ENCODE measurements at places on chromosomes 4 and X. TPM values are rescaled to one million over a fixed set of nuclear protein-coding genes. Genes with fewer than 3 reads are reported as not detected.

DNA sequence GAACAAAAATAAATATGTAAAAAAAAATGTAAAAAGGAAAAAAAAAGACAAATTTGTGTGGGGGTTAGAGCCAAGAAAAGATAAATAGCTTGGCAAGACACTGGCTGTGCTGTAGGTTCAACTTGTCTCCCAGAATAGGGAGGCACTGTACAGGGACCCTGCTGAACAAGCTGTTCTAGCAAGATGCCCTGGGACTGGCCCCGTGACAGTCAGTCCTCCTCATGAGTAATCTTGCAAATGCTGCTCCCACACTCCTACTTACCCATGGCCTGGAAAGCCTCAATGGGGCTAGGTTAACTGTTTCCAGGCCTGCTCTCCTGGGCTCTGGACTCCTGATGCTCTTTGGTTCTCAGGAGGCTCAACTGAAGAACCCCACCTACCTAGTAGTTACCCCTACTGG lies 106.8 kb downstream of the ATG4A start:
- peak; percentile 42 for DNase-seq

GRCh38 chr4:126705266-126705665 lies 927.5 kb upstream of the INTU start:
- DNase-seq: peak; percentile 41

GRCh38 chr4:76197971-76198410 lies 15.6 kb downstream of the SCARB2 start:
- DNase-seq: peak; percentile 73

DNA sequence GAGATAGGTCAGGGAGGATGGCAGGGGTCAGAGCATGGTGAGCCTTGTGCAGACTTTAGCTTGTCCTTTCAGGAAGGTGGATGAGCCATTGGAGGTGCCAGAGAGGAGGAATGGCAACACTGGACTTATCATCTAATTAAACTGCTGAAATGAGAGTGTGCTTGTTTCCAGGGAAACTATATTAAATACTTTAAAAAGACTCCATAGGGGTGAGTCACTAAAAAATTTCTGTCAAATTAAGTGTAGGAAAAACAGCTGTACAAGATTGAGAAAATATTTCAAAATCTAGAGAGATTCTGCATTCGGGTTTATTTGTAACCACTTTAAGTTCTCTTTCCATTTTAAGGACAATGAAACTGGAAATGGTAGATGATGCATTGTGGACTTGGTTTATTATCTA lies 11.4 kb downstream of the FRAS1 start:
- DNase-seq: peak; percentile 67

- DNase-seq: no peak
Measured at GRCh38 chrX:20181598-20182329, 40.1 kb upstream of the EIF1AX start.

DNA sequence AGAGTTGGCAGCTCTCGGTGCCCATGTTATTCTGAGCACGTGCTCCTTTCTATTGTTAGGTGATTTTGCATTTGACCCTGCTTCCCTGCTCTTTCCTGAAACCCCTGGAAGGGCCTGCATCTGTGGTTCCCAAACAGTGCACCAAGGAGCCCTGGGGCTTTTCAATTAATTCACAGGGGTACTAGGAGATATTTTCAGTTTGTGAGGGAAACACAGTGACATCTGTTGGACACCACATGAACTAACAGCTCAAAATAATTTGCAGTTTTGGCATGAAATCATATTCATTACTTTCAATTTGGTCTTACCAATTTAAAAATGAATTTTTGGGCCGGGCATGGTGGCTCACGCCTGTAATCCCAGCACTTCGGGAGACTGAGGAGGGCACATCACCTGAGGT lies 156.6 kb downstream of the GATB start:
- DNase-seq: peak; percentile 35

- DNase-seq: no peak
Measured at GRCh38 chr4:28014469-28014868, 1153.8 kb downstream of the STIM2 start.

DNA sequence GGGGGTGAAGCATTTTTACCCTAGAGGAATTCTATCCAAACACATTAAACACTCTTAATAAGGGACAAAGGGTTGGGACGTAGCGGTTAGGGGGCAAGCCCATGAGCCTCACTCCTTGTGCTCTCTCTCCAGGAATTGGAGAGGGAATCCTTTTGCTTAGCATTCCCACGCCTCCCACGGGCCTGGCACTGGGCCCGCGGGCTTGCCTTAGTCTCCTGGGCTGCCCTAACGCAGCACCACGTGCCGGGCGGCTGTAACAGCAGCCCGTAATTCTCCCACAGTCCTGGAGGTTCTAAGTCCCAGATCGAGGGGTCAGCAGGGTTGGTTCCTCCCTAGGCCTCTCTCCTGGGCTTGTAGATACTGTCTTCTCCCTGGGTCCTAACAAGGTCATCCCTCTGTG lies 67.5 kb downstream of the TBL1X start:
- no peak for DNase-seq

DNA sequence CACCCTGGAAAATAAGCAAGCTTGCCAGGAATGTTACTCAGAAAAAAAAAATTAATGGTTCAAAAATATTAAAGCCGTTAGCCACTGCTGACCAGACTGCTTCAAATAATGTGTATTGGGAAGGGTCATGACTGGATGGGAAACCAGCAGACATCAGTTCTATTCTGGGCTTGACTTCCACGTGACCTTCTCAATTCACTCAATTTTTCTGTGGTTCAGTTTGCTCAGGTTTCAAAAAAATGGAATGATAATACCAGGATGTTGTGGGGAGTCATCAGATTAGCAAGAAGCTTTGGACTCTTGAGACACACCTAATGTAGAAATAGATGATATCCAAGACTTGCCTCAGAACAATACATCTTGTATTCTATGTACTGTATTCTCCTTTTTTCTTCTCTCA lies 541.9 kb upstream of the BOD1L1 start:
- DNase-seq: peak; percentile 96

Gene MAGEB10
- total RNA-seq: not detected

Gene HPGD
- total RNA-seq: not detected

Gene PRSS12
- 8.2 TPM for total RNA-seq

Gene HTR2C
- not detected for total RNA-seq

- no peak for DNase-seq
Measured at GRCh38 chr4:77269505-77269904, 112.5 kb downstream of the CCNG2 start.

GRCh38 chr4:146900295-146900694 lies 45.4 kb downstream of the TTC29 start:
- no peak for DNase-seq

GRCh38 chr4:40924096-40924792 lies 174.5 kb downstream of the NSUN7 start:
- peak; percentile 49 for DNase-seq

GRCh38 chrX:53125506-53125905 lies 31.6 kb downstream of the KANTR start:
- DNase-seq: no peak

DNA sequence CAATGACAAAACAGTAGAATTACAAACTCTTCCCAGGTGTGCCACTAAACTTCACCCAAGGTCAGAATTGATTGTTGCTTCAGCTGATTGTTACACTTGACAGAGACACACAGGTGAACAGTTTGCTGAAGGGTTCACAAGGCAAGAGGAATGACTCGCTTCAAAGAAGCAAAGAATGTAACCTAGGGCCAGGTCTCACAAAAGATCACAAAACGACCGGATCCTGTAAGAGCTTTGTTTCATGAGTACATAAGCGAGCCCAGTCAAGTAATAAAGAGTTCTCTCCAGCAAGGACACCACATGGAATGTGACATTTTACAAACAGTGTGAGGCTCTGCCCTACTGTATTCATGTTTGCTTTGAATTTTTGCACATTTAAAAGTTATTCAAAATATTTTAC lies 9.1 kb downstream of the LNX1 start:
- DNase-seq: no peak

Gene GPRASP1
- 1.5 TPM for total RNA-seq

- DNase-seq: no peak
Measured at GRCh38 chr4:91279899-91280298, 1023.9 kb upstream of the GRID2 start.

DNA sequence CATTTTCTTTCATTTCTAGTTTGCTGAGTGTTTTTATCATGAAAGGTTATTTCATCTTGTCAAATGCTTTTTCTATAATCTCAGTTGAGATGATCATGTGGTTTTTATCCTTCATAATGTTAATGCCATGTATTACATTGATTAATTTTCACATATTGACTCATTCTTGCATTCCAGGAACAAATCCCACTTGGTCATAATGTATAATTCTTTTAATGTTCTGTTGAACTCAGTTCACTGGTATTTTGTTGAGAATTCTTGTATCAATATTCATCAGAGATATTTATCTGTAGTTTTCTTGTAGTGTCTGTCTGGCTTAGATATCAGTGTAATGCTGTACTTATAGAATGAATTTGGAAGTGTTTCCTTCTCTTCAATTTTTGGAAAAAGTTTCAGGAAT lies 16.7 kb upstream of the LHFPL1 start:
- no peak for DNase-seq

- DNase-seq: no peak
Measured at GRCh38 chrX:76420237-76420636, 7.3 kb upstream of the MAGEE1 start.

GRCh38 chrX:113124693-113125092 lies 284.1 kb upstream of the AMOT start:
- DNase-seq: no peak

DNA sequence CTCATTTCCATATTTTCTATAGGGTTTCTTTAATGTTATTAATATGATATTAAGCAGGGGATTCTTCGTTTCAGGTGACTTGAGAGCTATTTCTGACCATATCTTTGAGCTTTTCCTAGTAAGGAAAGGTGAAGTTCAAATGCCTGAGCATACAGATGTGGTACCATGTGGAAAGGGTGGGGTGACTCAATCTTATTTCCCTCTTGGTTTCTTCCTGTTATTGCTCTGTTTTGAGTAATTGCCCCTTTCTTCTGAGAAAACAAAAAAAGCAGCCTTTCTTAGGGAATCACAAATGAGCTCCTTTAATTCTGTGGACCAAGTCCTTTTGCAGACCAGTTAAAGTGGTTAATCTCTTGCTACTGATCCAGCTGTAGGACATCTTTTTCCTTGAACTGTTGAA lies 41.0 kb upstream of the AGA start:
- no peak for DNase-seq

GRCh38 chrX:55815546-55815945 lies 98.0 kb downstream of the RRAGB start:
- DNase-seq: no peak

Gene OTUD5
- 40.2 TPM for total RNA-seq

- DNase-seq: no peak
Measured at GRCh38 chr4:55545151-55545550, 1.6 kb downstream of the CLOCK start.

Gene DRD5
- not detected for total RNA-seq

GRCh38 chr4:78166622-78167021 lies 109.5 kb downstream of the FRAS1 start:
- peak; percentile 59 for DNase-seq

DNA sequence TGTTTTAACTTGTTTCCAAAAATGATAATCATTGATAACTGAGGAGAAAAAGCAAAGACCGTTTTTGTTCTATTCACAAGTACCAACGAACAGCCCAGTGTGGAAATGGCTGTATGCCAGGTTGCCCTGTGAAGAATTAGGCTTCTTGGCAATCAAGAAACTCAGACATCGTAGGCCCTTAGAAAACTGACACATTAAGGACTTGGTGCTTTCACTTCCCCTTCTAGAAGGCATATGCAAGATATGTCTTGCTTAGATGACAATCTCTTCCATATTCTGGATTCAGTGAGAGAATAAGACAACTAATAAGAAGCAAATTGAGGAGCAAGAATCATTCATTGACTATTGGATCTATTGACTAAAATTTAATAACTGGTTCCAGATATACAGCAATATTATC lies 56.6 kb downstream of the ANAPC10 start:
- no peak for DNase-seq

DNA sequence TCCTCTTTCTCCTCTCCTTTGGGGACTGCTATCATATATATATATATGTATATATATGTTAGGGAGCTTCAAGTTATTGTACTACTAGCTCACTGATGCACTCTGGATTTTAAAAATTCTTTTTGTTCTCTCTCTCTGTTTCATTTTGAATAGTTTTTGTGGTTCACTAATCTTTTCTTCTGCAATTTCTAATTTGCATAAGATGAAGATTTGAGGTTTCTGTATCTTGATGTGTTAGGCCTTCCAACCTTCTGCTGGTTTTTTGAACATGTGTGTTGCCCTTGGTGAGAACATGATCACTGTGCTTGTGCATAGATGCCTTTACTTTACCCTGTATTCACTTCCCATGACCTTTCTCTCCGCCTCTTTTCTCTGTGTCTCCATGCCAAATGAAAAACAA lies 7.8 kb upstream of the ZNF718 start:
- no peak for DNase-seq

Gene HGFAC
- total RNA-seq: 0.40 TPM

DNA sequence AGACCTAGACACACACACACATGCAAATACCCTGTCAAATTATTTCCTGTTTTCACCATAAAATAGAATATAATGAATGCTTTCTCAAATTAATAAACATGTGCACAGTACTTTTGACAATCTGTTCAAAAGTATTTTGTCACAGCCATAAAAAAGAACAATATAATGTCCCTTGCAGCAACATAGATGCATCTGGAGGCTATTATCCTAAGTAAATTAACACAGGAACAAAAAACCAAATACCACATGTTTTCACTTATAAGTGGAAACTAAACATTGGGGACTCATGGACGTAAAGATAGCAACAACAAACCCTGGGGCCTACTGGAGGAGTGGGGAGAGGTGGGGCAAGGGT lies 15.5 kb downstream of the RAB40A start:
- DNase-seq: no peak

- no peak for DNase-seq
Measured at GRCh38 chr4:70687392-70687791, 940 bp upstream of the UTP3 start.

GRCh38 chr4:132123870-132124623 lies 1025.0 kb upstream of the PCDH10 start:
- DNase-seq: no peak

DNA sequence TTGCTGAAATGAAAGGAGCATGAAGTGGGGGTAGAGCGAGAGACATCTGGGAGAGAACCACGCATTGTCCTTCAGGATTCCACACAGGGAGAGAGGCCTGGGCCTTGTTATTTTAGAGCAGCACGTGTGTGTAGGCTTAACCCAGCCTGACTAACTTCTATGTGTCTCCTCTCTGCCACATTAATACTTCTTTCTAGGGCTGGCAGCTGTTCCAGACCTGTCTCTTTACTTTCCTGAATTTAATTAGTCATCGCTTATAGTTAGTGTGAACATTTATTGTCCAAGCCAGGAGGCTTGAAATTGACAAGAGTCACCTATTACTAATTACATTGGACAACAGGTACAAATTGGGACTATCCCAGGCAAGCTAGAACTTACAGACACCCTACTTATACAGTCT lies 51.3 kb downstream of the SMAD1 start:
- peak; percentile 91 for DNase-seq

Gene SULT1E1
- total RNA-seq: not detected

Gene LRAT
- not detected for total RNA-seq

GRCh38 chr4:54054501-54054900 lies 9.9 kb downstream of the CHIC2 start:
- DNase-seq: peak; percentile 8

GRCh38 chr4:107036584-107037198 lies 578 bp upstream of the DKK2 start:
- no peak for DNase-seq

Gene SSX3
- total RNA-seq: not detected

Gene ACOX3
- 24.2 TPM for total RNA-seq
